ENCODE measurements at places on chromosomes 4 and X. TPM values are rescaled to one million over a fixed set of nuclear protein-coding genes. Genes with fewer than 3 reads are reported as not detected.

DNA sequence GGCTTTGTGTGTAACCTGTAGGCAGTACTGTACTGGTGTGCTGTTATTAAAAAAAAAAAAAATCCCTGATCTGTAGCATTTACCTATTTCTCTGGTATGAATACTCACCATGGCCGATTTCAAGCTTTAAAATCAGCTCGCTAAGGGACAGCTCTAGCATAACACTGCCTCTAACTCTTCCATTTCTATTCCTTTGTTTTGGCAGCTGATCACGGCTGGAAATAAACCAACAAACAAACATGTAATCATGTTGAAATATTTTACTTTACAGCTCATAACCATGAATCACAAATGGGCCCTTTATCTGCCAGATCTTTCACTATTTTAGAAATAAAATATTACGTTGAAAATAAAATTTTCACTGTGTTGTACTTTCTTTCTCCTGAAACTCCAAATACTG is 60.5 kb upstream of the IL15 start:
- peaks cover 3% of the 10 kb centered on the region for H3K4me1 ChIP-seq
- no peaks in the 10 kb centered on the region for H3K27me3 ChIP-seq
- DNase-seq: no peak
- no peaks in the 10 kb centered on the region for H3K36me3 ChIP-seq
- no peak overlapping the region for H3K4me3 ChIP-seq
- no peak overlapping the region for H3K27ac ChIP-seq

- no peaks in the 10 kb centered on the region for H3K27me3 ChIP-seq
- H3K4me3 ChIP-seq: no peak overlapping the region
- H3K4me1 ChIP-seq: no peaks in the 10 kb centered on the region
- H3K27ac ChIP-seq: no peak overlapping the region
Measured at GRCh38 chr4:13007802-13008470, 476.2 kb downstream of the RAB28 start.

- no peaks in the 10 kb centered on the region for H3K36me3 ChIP-seq
- no peak overlapping the region for H3K4me3 ChIP-seq
- H3K27ac ChIP-seq: no peak overlapping the region
- DNase-seq: no peak
- H3K27me3 ChIP-seq: no peaks in the 10 kb centered on the region
Measured at GRCh38 chr4:53590187-53590586, 1.1 kb downstream of the LNX1 start.

DNA sequence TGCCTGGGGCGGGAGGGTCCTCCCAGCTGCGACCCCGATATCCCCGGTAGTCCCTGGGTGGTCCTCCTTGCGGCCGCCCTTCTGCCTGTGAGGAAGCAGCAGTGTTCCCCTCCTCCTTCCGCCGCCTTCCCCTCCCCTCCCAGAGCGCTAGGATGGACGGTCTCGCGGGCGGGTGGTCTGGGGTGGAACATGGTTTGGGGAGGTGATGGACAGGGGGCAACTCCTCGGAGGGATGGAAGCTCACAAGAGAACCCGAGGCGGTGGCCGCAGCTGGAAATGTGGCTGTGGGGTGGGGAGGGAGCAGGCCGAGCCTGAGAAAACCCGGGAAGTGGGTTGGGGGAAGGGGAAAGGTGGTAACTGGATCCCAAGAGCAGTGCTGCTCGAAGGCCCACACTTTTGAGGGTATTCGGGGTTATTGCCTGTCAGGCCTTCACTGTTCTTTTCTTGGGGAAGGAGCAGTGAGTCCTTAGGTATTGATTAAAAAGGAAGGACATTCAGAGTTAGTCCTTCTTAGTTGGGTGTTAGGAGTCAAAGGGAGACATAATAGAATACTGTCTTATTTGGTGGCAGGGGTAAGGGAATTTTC is 581 bp downstream of the UBE2K start:
- peaks cover 6% of the 10 kb centered on the region for H3K4me1 ChIP-seq
- peak; percentile 17 for DNase-seq
- peak overlapping the region; percentile 96 for H3K4me3 ChIP-seq
- peak overlapping the region; percentile 93 for H3K27ac ChIP-seq
- H3K27me3 ChIP-seq: no peaks in the 10 kb centered on the region
- H3K36me3 ChIP-seq: no peaks in the 10 kb centered on the region

GRCh38 chrX:19864736-19865135 is 22.7 kb downstream of the SH3KBP1 start:
- H3K27me3 ChIP-seq: no peaks in the 10 kb centered on the region
- H3K4me1 ChIP-seq: peaks cover 6% of the 10 kb centered on the region
- no peak overlapping the region for H3K27ac ChIP-seq
- no peak for DNase-seq
- no peak overlapping the region for H3K4me3 ChIP-seq

DNA sequence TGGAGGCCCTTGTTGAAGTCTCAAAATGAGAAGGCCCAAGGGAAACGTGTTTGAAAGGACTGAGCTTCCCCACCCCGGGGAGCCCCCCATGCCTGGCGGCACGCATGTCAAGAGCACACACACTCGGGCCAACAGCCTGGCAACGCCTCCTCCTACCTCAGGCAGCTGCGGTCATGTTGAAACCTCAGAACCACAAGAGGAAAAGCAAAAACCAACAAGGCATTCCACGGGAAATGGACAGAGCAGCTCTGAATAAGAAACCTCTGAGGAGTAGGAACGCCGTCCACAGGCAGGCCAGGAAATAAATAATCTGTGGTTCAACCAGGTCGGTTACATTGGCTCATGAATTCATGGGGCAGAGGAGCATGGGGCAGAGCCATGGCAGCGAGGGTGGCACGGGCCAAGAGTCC is 95.7 kb upstream of the AFAP1 start:
- DNase-seq: peak; percentile 81
- peaks cover 43% of the 10 kb centered on the region for H3K27me3 ChIP-seq
- peaks cover 12% of the 10 kb centered on the region for H3K4me1 ChIP-seq

DNA sequence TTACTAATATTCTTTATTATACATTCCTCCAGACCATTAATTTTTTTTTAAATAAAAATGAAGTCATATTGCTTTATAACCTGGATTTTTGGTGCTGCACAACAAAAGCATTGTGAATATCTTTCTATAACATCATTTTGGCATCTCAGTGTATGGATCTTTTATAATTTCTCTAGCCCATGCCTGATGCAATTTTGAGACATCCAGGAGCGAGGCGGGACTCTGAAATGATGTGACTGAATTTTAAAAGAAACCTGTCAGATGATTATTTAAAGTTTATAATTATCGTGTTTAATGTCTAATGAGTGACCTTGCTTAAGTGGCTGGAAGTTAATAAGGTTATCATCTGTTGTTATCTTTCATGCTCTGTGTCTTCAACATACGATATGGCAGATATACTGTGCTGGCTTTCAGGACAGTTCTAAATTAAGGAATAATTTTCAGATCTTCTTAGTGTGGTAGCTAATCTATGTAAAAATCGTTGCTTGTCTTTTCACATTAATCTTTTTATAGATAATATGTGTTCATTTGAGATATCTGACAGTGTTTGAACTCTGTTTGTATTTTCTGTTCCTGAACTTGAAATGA is 58.8 kb downstream of the KIT start:
- H3K27me3 ChIP-seq: no peaks in the 10 kb centered on the region
- no peak overlapping the region for H3K4me3 ChIP-seq
- peaks cover 12% of the 10 kb centered on the region for H3K4me1 ChIP-seq
- no peak overlapping the region for H3K27ac ChIP-seq
- no peak for DNase-seq

CXCL10 gene
- 12.9 TPM for total RNA-seq

DNA sequence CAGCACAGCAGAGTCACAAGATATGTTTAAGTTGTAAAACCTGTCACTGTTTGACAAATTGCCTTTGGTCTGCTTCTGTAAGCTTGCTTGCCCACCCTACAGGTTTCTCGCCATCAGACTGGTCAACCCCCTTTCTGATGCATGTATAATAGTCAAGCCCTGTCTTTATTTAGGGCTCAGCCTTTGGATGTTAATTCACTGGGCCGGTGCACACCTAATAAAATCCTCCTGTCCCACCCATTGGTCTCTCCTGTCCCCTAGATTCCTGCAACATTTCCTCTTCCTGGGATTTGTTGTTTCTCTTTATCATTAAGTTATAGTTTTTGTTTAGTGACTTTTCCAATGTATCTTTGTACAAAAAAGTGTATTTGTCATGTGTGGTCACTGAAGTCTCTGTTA is 38.2 kb downstream of the GLUD2 start:
- no peaks in the 10 kb centered on the region for H3K36me3 ChIP-seq
- no peaks in the 10 kb centered on the region for H3K27me3 ChIP-seq
- no peak overlapping the region for H3K27ac ChIP-seq
- DNase-seq: no peak
- no peak overlapping the region for H3K4me3 ChIP-seq

- no peak for DNase-seq
- H3K27me3 ChIP-seq: no peaks in the 10 kb centered on the region
- no peak overlapping the region for H3K4me3 ChIP-seq
- no peaks in the 10 kb centered on the region for H3K36me3 ChIP-seq
Measured at GRCh38 chr4:112939901-112940300, 109.6 kb upstream of the ANK2 start.

DNA sequence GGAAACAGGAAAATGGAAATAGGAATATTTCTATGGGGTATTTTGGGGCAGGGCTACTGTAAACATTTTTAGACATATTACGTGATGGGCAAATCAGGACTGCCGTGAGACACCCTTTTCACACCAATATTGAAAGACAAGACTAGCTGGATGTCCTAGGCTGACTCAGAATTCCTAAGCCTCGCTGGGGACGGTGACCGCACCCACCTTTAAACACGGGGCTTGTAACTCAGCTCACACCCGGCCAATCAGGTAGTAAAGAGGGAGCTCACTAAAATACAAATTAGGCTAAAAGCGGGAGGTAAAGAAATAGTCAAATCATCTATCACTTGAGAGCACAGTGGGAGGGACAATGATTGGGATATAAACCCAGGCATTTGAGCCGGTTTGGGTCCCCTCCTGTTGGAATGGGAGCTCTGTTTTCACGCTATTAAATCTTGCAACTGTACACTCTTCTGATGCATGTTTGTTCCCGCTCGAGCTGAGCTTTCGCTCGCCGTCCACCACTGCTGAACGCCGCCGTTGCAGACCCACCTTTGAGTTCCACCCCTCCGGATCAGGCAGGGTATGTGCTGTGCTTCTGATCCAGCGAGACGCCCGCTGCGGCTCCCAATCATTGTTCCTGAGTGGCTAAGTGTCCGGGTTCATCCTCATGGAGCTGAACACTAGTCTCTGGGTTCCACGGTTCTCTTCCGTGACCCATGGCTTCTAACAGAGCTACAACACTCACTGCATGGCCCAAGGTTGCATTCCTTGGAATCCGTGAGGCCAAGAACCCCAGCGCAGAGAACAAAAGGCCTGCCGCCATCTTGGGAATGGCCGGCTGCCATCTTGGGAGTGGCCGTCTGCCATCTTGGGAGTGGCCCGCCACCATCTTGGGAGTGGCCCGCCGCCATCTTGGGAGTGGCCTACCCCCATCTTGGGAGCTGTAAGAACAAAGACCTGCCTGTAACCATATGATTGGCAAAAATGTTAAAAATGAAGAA is 152.6 kb downstream of the CRLF2 start:
- no peak overlapping the region for H3K4me3 ChIP-seq
- no peak overlapping the region for H3K27ac ChIP-seq
- no peaks in the 10 kb centered on the region for H3K36me3 ChIP-seq
- DNase-seq: no peak

DIPK2B gene
- not detected for total RNA-seq

DNA sequence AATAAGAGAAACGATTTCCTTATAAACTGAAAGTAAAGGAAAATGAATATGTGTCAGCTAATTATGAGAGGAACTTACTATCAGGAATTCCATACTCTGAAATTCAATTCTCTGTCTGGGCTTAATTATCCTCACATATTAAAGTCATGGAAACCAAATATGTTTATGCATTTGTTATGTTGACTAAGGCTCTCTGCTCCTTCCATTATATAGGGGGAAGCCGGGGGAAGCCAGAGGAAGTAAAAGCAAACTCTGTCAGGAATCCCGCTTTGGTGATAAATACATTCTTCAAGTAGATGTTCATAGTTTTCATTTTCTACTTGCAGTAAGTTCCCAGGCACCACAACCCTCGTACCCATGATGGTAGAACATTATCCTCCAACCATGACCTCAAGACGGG is 142.8 kb upstream of the VCX2 start:
- no peaks in the 10 kb centered on the region for H3K27me3 ChIP-seq
- H3K36me3 ChIP-seq: no peaks in the 10 kb centered on the region
- no peak overlapping the region for H3K27ac ChIP-seq
- H3K4me1 ChIP-seq: no peaks in the 10 kb centered on the region
- no peak for DNase-seq

DNA sequence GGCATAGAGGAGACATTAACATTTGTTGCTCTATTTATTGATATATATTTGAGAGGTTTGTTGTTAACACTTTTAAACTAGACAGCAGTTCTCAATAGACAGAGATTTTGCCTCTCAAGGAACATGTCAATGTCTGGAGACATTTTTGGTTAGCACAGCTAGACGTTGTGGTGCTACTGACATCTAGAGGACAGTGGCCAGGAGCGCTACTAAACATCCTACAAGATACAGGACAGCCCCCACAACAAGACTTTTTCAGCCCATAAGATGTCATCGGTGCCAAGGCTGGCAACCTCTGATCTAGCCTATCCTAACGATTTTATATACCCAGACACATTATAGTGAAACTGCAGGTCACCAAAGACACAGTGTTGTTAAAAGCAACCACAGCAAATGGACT is 18.4 kb upstream of the CTSO start:
- no peaks in the 10 kb centered on the region for H3K27me3 ChIP-seq
- H3K36me3 ChIP-seq: no peaks in the 10 kb centered on the region
- H3K4me3 ChIP-seq: no peak overlapping the region
- no peak for DNase-seq
- H3K4me1 ChIP-seq: peaks cover 7% of the 10 kb centered on the region

GRCh38 chr4:128288689-128289106 is 1.1 kb upstream of the PGRMC2 start:
- H3K27me3 ChIP-seq: no peaks in the 10 kb centered on the region
- peak; percentile 51 for DNase-seq
- peak overlapping the region; percentile 83 for H3K27ac ChIP-seq
- H3K36me3 ChIP-seq: peaks cover 2% of the 10 kb centered on the region

DNA sequence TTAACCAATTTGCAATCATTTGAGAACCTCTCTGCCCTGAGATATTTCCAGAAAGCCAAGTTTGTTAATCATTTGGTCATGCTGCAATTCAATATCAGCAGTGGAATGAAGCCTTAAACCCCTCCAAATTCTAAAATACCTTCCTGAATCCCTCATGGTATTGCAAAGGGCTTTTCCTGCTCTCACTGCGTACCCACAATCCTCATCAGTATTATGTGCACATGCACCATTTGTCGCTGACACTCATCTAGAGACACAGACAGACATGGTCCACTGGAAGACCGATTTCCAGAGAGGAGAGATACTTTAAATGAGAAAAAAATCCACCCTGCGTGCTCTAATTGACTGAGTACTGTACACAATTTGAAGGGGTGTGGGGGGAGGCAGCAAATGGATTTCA is 104.4 kb downstream of the GPC3 start:
- H3K27ac ChIP-seq: no peak overlapping the region
- no peak overlapping the region for H3K4me3 ChIP-seq
- DNase-seq: no peak
- H3K27me3 ChIP-seq: no peaks in the 10 kb centered on the region

REELD1 gene
- total RNA-seq: not detected

All from astrocyte (in vitro differentiated cells and primary cell).